Peyer's patch (tissue), 4 donors: ENCODE measurements at places on chromosomes 4 and X. TPM values are rescaled to one million over a fixed set of nuclear protein-coding genes. Genes with fewer than 3 reads are reported as not detected.
A peak's percentile ranks its signal among the peaks of the same experiment; 100 is the strongest.

The TLR10 gene
- not detected for total RNA-seq

The AREG gene
- 11.2 TPM for total RNA-seq

DNA sequence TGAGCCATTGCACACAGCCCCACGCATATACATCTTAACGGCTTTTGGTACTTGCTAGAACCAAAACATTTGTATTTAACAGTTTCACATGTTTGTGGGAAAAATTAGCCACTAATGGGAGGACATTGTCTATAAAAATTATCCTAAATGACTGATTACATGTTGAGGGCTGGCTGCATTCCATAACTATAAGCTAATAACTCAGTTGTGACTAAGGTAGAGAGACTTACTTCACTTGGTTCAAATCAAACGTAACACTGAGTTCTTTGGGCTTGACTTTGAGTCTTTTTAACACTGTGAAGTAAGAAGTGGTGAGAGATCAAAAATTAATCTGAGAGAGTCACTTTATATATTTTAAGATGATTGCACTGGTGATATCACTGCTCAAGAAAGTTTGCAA lies 47.9 kb upstream of the PGRMC2 start:
- DNase-seq = no peak

The SYP gene
- total RNA-seq = not detected

DNA sequence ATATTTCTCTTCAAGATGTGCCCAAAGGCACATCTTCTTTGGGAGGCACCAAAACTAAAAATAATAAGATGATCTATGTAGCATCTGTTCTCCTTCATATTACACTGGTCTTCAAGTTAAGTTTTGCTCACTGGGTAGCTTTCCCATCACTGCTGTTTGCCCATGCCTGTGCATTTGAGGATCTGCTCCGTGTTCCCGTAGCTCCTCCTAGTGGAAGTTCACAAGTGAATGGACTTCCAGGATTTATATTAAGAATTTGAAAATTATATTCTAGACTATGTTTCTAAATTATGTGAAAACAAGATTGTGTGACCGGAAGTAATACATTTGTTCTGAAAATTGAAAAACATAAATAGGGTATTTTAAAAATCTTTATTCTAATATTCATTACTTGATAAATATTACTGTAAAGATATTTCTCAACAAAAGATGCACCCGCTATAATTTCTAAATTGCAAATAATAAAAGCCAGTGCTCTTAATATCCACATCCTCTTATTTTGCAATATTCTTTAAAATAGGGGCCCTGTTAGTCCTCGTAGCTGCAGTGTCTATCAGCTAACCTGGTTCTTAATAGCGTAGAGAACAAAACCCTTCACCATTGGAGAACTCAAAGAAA lies 147.7 kb downstream of the RBM46 start:
- no peak for DNase-seq

GRCh38 chr4:78588894-78589545 lies 37.5 kb downstream of the ANXA3 start:
- DNase-seq = no peak

The SH3D19 gene
- total RNA-seq = 200 TPM

GRCh38 chr4:168434993-168435392 lies 45.3 kb downstream of the DDX60L start:
- no peak for DNase-seq

DNA sequence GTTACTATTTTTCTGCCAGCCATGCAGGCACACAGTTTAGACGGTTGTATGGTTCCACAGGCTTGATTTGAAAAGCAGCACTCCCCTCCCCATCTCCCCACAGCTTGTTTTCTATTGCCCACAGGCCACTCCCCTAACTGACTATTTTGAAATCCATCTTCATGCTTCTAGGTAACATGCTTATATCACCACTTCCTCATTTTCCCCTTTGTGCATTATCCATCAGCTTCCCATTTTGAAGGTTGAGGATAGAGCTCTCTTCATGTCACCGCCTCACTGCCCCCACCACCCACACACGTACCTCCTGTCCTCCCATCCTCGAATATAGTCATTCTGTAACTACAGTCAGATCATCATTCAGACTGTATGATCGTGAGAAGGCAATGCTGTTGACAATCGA lies 224.7 kb downstream of the MID1 start:
- no peak for DNase-seq

The SOWAHB gene
- total RNA-seq = 26.7 TPM

The ADGRG2 gene
- total RNA-seq = not detected

The GLUD2 gene
- 1.9 TPM for total RNA-seq

DNA sequence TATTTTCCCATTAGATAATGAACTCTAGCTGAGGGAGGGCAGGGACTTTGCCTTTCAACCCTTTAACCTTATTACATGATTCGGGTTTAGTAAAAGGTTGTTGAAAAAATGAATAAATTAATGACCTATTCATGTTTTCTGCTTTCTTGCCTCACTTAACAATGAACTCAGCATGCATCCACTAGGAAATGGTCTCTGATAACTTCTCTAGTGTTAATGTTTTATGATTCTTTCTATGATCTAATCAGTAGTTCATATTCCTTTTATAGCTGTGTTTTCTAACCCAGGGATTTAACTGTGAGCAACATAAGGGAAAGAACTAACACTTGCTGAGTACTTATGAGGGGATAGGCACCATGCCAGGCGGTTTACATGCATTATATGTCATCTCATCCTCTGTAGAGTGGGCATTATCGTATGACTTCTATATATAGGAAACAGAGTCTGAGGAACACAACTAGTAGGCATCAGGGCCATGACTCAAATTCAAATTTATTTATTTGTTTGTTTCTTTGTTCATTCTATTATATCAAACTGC lies 236.7 kb upstream of the MAB21L2 start:
- no peak for DNase-seq

GRCh38 chr4:150131581-150132228 lies 53.5 kb downstream of the DCLK2 start:
- DNase-seq = no peak

DNA sequence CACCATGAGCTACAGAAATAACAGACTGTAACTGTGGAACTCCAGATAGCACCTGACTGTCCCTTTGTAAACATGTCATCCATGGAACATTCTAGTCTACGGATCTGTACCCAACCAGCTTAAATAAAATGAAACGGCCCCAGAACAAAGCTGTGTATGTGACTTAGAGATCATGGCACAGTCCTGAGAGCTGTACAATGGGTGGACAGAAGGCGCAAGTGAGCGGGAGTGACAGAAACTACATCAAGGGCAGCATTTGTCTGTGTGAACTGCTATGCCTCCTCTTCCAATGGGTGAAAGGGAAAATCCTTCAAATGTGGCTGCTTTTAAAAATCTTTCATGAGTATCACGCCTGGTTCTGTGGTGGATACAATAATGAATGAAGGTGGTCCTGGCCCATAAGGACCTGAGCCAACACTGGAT lies 72.5 kb downstream of the FAT1 start:
- no peak for DNase-seq

The GAGE13 gene
- total RNA-seq = not detected

The MAGEA11 gene
- total RNA-seq = not detected

GRCh38 chr4:138405934-138406567 lies 163.9 kb upstream of the SLC7A11 start:
- DNase-seq = no peak

DNA sequence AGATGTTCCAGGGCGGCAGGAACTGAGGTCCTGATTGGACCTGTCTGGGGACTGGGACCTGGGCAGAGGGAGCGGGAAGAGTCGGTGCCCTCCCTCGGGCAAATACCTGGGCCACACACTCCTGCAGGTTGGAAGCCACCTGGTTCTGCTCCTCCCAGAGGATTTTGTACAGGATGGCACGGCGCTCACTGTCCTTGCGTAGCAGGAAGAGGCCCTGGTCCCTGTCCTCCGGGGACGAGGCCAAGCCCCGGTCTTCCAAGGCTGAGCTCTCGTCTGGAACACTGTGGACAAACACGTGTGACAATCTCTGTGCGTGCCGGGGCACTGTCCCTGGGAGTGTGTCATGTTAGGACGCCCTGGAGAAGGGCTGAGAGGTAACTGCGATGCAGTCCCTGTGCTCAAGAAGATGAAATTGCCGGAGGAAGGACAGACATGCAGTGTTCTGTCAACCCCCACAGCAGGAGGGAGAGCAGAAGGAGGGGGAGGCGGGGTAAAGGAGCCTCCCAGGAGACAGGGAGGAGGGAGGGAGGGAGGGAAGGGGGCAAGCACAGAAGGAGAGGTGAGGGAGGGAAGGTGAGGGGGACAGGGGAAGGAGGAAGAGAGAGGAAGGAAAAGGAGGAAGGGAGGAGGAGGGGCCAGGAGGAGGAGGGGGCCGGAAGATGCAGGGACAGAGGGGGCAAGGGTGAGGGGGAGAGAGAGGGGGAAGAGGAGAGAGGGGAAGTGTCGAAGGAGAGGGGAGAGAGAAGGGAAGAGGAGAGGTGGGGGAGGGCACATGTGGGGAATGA lies 29.0 kb downstream of the PDHA1 start:
- peak; percentile 46 for DNase-seq

The MAN2B2 gene
- total RNA-seq = 25.3 TPM

DNA sequence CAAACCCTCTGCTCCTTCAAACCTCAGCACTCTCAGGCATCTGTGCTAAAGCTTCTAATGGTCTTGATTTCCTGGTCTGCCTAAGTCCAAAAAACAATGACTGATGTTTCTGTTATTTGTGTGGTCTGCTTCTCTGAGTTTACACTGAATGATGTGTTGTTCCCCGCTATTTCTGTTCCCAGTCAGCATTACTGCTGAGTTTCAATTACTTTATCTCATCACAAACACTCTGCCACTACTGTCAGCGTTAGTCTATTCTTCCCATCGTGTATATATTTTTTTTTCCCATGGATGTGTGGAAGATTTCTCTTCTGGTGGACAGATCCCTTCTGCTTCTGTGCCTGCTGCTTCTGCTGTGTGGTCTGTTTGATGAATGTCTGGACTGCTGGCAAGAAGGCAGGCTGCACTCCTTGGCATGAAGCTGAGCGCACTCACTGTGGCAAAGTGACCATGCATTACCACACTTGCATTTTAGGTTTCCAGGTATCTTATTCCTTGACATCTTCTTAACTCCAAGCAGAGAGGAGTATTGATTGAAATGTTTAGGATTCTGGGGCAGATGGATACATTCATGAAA lies 106.9 kb upstream of the PAQR3 start:
- no peak for DNase-seq

GRCh38 chr4:109930872-109931271 lies 18.2 kb downstream of the EGF start:
- DNase-seq = no peak

DNA sequence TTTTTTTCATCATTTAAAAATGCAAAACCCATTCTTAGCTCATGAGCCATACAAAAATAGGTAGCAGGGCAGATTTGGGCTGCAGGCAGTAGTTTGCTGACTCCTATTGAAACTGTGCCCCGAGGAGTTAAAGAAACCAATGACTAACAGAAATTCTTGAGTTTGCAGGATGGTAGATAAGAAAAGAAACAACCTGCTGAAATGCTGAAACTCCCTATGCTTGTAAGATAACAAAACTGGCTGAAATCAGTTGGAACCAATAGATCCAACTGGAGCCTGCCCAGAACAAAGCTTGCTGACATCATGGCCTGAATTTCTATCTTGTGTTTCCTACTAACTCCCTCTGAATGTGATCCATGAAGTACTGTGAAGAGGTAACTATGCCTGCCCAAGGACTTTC lies 68.6 kb downstream of the ANOS1 start:
- DNase-seq = no peak

The LCORL gene
- total RNA-seq = 51.5 TPM

GRCh38 chr4:147591106-147591505 lies 26.1 kb upstream of the TMEM184C start:
- no peak for DNase-seq

GRCh38 chr4:6134612-6135220 lies 65.6 kb downstream of the JAKMIP1 start:
- peak; percentile 52 for DNase-seq

DNA sequence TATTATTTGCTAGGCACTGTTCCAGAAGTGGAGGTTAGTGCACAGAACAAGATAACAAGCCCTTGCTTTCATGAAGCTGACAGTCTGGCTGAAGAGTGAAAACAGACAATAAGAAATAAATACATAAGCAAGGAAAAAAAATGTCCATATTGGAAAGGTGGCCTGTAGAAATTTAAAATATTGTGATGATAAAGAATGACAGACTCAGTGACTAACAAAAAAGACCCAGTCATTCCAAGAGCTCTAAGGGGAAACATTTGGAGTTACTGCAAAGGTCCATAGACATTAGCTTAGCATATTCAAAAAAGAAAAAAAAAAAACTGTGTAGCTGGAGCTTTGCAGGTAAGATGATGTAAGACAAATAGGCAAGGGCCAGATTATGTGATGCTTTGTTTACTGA lies 1.0 kb upstream of the ANTXR2 start:
- DNase-seq = no peak

DNA sequence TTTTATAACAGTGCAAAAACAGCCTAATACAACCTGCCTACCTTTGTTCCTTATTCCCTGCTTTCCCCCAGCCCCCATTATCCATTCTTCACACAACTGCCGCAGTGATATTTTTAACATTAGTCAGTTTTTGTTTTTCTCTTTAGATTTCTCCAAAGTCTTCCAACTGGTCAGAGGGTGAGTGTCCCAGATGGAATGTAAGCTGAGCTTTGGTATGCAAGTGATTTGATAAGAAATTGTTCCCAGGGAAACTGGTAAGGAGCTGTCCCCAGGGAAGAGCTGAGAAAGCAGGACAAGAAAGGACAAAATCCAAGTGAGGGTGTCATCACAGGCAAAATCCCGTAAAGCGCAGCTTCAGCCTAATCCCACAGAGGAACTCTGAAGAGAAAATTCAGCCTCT lies 475.5 kb upstream of the ADGRL3 start:
- DNase-seq = no peak

DNA sequence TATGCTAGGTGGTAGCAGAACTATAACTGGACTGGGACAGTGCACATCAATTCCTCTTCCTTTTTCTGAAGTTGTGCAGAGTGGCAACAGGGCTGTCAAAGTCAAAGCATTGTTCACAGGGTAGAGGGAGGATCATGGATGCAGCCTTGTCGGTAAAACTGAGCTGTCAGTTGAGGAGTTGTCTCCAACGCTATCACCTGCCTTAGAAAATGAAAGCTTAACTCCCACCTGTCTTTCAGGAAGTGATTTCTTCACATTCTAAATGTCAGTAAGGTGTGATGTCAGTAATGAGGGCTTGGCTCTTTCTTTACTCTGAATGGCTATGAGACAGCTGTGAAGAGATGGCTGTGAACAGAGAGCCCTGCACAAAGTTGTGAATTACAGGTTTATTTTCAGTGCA lies 66.4 kb upstream of the BANK1 start:
- no peak for DNase-seq

GRCh38 chr4:8618961-8619720 lies 26.6 kb downstream of the CPZ start:
- no peak for DNase-seq

- no peak for DNase-seq
Observed at GRCh38 chr4:15244354-15244753, 183.5 kb upstream of the C1QTNF7 start.
